Renal pelvis (tissue), 12 donors: ENCODE measurements at places on chromosomes 4 and X. TPM values are rescaled to one million over a fixed set of nuclear protein-coding genes. Genes with fewer than 3 reads are reported as not detected.

- no peak for DNase-seq
Measured at GRCh38 chr4:160175064-160175643, 1072.3 kb downstream of the RAPGEF2 start.

GRCh38 chr4:124525524-124525923 lies 187.0 kb downstream of the ANKRD50 start:
- DNase-seq = no peak

DNA sequence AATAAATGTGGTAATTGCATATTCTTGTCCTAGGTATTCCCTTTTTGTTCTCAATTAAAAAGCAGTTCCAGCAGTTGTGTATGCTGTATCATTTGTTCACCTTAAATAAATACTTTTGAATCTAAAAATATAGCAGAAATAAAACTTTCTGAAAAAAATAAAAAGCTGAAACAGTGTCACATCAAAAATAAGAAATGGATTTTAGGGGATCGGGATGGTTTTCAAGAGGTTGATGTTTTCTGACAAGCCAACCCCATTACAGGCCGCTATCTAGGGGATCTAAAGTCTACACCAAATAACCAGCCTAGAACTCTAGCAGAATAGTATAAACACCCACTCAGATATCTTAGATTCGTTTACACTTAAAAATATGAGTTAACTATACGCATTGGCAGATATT lies 95.4 kb upstream of the MAML3 start:
- no peak for DNase-seq

DNA sequence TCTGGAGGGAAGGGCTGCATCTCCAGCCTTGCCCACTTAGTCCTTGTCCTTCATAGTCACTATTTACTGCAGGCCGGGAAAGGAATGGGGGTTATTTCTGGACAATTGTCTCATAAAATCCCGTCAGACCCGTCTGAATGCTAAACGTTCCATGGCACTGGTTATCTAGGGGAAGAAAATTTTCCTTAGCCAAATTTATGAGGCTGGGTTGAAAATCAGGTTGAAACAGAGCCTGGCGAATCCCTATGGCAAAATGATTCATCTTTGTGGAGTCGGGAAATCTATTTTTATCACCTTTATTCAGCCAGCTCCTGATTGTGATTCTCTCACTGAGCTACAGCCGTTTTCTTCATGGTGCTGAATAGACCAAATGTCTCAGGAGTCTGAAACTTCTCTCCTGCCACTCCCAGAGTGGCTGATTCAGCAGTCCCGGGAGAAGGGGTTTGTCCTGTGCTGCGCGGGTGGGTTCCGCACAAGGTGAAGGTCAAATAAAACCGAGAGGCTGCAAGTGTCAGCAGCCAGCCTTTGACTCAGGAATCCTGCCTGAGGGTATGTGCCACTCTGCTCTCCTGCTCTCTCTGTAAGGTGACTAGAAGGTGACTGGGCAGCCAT lies 1.0 kb downstream of the LIMCH1 start:
- no peak for DNase-seq

DNA sequence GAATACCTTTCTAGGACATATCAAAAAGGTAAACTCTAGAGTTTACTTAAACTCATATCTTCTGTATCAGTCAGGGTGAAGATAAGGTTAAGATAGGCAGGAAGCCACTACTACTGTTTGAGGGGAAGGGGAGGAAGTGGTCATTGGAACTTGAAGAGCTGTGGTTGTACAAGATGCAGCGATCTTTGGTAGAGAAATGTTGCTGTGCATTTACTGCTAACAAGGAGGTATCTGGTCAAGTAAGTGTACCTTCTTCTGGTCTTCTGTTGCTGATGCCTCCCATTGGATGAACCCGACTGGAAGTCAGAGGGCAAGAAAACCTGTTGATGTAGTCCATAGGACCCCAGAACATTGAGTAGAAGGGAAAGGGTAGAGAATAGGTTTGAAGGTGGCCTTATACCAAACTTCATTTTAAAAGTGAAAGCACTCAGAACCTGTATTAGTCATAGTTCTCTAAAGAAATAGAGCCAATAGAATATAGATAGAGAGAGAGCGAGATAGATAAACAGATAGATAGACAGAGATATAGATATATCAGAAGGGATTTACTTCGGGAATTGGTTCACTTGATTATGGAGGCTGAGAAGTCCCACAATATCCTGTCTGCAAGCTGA lies 47.9 kb upstream of the TSPAN5 start:
- no peak for DNase-seq

DNA sequence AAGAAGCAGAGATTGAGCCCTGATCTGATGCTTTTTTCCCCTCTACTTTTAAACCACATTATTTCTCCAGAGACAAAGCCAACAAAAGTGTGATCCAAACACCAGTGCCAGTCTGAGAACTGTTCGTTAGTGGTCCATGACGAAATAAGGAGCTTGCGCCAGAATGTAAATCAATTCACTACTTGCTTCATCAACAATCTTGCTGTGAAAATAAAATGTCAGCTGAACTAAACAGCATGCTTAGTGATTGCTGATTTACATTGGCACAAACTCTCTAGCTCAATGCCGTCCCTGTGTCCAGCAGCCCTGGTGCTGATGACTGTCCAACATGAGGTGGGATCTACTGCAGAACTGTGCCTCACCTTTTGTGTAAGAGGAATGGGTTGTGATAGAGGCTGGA lies 71.3 kb downstream of the SOX3 start:
- no peak for DNase-seq

GRCh38 chr4:62791386-62791785 lies 1591.3 kb downstream of the ADGRL3 start:
- no peak for DNase-seq

DNA sequence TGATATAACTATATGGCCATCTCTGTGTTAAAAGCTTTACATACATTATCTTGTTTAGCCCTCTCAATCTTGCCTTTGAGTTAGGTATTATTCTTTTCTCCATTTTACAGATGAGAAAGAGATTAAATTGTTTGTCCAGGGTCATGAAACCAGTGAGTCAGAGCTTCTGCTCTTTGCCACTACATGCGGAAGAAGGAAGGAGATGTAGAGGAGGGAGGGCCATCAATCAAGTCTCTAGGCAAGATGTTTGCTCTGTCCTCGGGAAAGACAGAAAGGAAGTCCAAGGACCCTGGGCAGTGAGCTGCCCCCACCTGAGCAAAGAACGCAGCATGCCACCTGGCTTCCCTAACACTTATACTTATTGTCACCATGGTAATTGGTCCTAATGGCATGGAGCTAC lies 133.7 kb upstream of the IL1RAPL2 start:
- DNase-seq = no peak

GRCh38 chrX:20487227-20487626 lies 220.5 kb upstream of the RPS6KA3 start:
- DNase-seq = no peak

- peak; percentile 28 for DNase-seq
Measured at GRCh38 chr4:152937336-152938236, 1.5 kb downstream of the FHDC1 start.

CXCL11 gene
- 0.33 TPM for polyA plus RNA-seq
